ENCODE measurements at places on chromosomes 4 and X.

DNA sequence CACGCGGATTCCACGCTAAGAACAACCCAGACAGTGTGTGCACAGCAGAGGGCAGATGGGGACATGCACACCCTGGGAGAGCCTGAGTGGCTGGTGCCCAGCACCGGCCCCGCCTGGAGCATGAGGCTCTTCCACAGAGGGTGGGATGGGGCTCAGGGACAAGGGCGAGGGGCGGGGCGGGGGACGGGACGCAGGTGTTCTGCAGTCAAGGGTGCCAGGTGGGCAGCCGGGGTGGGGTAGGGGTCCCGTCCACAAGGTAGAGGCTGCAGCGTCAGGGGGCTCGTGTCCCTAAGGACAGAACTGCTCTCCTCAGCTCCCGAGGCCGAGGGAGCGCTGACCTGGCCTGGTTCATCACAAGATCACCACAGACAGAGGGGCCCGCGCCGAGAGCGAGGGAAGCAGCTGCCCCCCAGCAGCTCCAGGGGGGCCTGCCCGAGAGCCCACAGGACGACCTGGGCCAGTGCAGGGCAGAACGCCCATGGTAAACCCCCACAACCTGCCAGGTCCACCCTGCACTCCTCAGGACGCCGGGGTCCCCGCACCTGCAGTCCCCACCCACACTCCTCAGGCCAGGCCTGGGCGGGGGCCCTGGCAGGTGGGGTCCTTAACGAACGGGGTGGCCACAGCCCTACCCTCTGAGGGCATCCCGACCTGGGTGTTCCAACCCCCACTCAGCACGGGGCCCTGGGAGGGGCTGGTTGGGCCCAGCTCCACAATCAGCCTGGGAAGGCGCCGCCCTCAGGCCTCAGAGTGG, 26.7 kb downstream of the CTBP1 start:
- no peak for DNase-seq

GRCh38 chr4:145183023-145183422, 2.6 kb upstream of the OTUD4 start:
- DNase-seq: no peak

GRCh38 chr4:73603854-73604584, 16.2 kb downstream of the RASSF6 start:
- DNase-seq: no peak

DNA sequence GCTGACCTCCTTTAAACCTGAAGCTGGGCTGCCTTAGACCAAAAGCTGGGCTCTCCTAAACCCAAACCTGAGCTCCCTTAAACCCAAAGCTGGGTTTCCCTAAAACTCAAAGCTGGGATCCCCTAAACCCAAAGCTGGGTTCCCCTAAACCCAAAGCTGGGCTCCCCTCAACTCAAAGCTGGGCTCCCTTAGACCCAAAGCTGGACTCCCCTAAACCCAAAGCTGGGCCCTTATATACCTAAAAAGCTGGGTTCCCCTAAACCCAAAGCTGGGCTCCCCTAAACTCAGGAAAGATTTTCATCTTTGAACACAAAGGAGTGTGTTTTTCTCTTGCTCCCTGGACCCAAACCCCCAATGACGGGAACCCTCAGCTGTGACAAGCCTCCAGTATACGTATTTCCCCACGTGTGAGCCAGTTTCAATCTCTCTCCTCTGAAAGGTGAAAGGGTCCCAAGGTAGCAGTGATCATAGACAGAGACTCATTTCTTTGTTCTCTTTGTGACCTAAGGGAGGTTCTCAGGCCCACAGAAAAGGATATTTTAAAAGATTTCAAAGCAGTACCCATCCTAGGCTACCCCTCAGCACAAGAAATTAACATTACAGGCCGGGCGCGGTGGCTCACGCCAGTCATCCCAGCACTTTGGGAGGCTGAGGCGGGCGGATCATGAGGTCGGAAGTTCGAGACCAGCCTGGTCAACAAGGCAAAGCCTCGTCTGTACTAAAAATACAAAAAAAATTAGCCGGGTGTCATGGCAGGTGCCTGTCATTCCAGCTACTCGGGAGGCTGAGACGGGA, 31.3 kb upstream of the ASMTL start:
- no peak for DNase-seq

DNA sequence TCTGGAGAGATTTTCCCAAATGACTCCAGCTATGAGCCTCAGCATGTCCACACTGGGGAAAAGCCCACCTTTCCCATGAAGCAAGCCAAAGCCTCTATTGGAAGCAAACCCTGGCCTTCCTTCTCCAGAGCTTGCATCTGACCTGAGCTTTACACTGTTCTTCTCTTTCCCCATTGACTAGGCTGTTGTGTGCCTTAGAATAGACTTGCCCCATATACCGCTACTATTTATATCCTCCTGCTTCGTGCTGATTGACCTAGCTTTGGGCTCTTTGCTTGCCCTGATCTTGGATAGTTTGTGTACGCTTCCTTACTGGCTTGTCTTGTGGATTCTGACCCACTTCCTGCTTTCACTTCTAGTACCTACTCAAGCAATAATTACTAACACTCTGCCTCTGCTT, 30.9 kb downstream of the FAM9B start:
- no peak for DNase-seq

- no peak for DNase-seq
These were observed 933.2 kb downstream of the ADGRL3 start for GRCh38 chr4:62133101-62133897.

DNA sequence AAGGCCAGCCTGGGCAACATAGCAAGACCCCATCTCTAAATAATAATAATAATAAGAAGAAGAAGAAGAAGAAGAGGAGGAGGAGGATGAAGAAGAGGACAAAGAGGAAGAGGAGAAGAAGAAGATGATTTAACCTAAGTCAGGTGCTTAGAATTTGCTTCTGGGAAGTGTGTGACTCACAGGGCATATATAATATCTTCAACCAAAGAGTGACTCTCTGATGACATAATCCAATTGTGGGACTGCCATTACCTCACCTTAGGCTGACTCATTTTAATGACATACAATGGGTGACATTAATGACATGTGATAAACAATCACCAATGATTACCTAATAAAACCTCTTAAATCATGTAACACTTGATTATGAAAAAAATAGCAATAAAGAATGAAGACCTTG, 32.7 kb upstream of the MBTPS2 start:
- no peak for DNase-seq

DNA sequence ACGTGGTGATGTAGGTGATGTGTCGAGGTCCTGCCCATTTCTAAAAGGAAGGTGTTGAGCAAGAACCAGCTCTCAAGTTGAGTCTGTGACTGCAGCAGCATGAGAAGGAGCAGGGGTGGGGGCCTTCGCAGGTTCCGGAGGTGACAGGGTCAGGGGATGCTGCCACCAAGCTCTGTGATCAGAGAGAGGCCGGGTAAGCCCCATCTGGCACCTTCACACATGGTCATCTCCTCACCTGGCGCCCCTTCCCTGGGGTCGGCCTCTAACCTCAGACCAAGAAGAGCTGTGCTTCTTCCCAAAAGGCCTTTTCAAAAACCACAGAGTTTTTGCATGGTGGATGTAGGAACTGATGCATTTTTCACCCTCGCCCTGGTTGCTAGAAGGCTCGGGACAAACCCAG, 137.6 kb downstream of the CPZ start:
- DNase-seq: no peak

- no peak for DNase-seq
These were observed 65.7 kb downstream of the MAGEA1 start for GRCh38 chrX:153244767-153245166.

GRCh38 chr4:154626793-154627484, 14.5 kb upstream of the FGG start:
- no peak for DNase-seq

- DNase-seq: no peak
These were observed 124.4 kb downstream of the TMA16 start for GRCh38 chr4:163618845-163619244.

- DNase-seq: no peak
These were observed 13.8 kb upstream of the TXLNG start for GRCh38 chrX:16772460-16772859.

DNA sequence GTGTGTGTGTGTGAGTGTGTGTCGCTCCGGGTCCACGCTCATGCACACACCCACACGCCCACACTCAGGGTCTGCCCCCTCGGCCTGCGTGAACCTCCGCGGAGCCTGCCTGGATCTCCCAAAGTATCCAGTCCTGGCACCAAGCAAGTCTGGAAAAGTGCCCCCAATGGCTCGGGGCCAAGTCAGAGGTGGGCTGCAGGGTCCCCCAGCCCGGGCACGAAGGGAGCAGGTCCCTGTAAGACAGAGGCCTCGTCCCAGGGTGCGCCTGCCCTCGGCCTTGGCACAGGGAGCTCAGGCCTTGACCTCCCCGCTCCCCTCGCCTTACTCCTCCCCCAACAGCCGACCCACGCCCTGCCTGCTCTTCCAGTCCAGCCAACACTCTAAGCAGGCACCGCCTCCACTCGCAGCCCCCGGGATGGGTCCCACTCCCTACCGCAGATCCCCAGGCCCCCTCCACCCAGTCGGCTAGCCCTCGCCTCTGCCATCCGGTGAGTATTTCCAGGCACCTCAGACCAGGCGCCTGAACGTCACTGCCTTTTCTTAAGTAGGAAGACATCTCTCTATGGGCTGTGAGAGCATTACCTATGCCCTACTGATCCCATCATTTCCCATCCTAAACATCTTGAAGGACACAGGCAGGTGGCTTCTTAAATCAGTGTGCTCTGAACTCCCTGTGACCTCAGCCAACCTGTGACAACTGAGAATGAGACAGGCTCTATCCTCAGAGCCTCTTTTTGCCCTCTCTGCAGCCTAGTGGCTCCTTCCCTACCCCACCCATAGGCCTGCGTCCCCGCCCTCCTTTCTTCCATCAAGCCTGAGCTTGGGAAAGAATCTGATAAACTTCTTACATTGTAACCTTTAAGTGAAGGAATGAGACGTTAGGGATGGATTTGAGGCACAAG, 704 bp downstream of the FAM114A1 start:
- DNase-seq: no peak

DNA sequence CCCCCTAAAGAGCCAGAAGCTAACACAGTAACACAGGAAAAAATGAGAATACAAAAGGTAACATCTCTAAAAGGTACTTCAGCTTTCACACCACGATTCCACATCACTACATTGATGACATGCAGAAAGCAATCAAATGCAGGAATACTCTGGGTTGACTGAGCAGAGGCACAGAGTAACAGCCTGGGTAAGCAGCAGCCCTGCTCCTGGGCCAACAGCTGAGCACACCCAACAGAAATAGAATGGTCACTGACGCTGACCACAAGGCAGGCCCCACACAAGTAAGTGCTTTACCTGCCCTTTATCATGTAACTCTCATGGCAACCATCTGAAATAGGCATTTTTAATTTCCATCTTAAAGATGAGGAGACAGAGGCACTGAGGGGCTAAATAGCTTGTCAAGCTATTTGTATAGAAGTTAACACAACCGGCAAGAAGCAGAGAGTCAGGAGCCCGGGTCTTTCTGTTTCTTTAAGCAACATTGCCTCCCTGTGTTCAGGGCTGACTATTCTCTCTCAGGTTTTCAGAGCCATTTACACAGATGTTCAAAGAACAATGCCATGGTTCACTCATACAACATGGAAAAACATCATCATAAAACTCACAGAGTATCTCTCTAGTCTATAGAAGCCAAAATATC, 168.9 kb downstream of the ZNF674 start:
- DNase-seq: no peak

DNA sequence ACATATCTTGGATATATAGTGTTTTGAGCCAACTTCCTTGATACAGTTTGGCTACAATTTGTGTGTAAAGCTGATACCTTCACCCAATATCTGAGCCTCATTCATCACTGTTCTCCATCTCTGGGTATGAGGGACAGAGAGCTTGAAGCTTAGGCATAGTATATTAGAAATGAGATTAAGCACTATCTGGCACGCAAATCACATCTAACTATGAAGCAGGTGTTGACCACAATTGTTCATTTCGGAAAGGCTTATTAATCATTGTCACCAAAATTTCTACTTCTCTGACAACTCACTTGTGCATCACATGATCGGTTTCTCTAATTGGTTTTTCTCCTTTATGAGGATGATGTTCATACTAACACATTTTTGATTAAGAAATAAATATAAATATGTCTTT, 2.1 kb upstream of the POF1B start:
- no peak for DNase-seq

DNA sequence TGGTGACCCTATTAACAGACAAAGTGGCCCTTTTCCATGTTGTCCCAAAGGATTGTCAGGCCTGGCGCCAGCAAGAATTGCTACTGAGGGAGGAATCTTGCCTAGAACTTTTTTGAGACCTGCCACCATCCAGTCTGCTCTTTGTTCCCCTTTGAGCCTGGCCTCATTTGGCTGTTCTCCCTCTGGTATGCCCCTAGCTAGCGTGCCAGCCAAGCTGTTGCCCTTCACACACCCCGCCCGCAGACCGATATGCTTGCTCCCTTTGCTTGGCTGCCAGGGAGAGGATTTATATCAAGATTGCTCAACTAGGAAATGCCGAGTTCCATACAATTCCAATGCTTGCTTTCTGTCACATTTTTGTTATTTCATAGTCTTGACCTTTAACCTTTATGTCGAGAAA, 24.4 kb downstream of the IGSF1 start:
- DNase-seq: no peak

DNA sequence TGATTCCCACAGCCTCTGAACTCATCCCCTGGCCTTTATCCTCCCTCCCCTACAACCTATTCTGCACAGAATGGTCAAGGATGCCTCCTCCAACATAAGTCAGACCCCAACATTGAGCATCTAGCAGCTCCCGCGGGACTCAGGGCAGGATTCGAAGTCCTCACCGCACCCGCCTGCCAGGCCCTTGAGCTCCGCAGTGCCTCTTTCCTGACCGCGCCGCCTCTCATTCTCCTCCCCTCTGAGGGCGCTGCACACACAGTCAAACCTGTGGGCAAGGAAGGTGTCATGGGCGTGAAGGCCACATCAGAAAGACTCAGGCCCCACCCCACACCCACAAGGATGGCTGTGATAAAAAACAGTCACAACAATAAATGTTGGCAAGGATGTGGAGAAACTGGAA, 84.1 kb downstream of the CPZ start:
- DNase-seq: no peak

- no peak for DNase-seq
These were observed 154.0 kb downstream of the TMEM47 start for GRCh38 chrX:34503119-34503518.

- no peak for DNase-seq
These were observed 47.0 kb downstream of the FGFRL1 start for GRCh38 chr4:1058198-1058996.

- DNase-seq: peak; percentile 15
These were observed 255.1 kb upstream of the GPC4 start for GRCh38 chrX:133670383-133670782.

DNA sequence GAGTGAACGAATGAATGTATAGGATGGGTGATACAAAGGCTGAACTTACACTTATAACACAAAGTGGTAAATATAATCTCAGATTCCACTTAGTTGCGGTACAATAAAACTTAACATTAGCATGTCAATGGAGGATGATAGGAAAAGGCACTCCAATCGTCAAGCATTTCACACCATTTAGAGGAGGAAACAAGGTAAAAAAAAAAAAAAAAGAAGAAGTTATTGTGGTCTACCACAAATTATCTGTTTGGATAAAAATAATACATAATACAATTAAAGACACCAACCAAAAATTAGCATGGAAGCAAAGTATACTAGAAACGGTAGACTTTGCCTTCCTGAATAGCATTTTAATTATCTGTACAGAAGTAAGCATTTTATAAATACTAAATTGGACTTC, 205.5 kb downstream of the PPP3CA start:
- no peak for DNase-seq

- no peak for DNase-seq
These were observed 40.5 kb downstream of the BBS12 start for GRCh38 chr4:122772986-122773385.

- DNase-seq: no peak
These were observed 96.2 kb upstream of the SPRY1 start for GRCh38 chr4:123300222-123301039.

GRCh38 chr4:37983951-37984350, 23.8 kb downstream of the PTTG2 start:
- DNase-seq: no peak
